Muscle of back (tissue), 13 donors: ENCODE measurements at places on chromosomes 1 and 21. TPM values are rescaled to one million over a fixed set of nuclear protein-coding genes. Genes with fewer than 3 reads are reported as not detected.
A peak's percentile ranks its signal among the peaks of the same experiment; 100 is the strongest.

AIRE gene
- polyA plus RNA-seq: 0.05 TPM

BTF3L4 gene
- 75.7 TPM for polyA plus RNA-seq

DNA sequence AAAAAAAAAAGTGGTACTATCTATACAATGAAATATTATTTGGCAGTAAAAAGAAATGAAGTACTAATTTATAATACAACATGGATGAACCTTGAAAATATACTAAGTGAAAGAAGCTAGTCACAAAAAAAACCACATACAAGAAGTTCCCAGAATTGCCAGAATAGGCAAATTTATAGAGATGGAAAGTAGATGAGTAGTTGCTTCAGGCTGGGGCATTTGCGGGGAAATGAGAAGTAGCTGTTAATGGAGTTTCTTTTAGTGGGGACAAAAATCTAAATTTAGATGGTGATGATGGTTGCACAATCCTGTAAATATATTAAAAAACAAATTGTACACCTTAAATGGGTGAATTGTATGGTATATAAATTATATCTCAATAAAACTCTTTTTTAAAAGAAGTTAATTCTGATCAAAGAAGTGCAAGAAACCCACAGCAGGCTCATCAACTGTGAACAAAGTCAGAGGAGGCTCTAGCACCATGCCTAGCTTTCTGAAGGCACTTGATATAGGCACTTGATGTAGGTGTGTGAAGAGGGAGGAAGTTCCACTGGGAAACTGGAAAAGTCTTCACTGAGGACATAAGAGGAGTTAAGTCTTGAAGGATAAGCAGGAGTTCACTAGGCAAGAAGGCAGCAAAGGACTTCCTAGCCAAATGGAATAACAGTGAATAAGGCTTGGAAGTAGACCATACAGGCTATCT, 52.5 kb downstream of the DMAP1 start:
- no peak for DNase-seq

PTAFR gene
- 1.5 TPM for polyA plus RNA-seq

VTCN1 gene
- polyA plus RNA-seq: 0.15 TPM

DNA sequence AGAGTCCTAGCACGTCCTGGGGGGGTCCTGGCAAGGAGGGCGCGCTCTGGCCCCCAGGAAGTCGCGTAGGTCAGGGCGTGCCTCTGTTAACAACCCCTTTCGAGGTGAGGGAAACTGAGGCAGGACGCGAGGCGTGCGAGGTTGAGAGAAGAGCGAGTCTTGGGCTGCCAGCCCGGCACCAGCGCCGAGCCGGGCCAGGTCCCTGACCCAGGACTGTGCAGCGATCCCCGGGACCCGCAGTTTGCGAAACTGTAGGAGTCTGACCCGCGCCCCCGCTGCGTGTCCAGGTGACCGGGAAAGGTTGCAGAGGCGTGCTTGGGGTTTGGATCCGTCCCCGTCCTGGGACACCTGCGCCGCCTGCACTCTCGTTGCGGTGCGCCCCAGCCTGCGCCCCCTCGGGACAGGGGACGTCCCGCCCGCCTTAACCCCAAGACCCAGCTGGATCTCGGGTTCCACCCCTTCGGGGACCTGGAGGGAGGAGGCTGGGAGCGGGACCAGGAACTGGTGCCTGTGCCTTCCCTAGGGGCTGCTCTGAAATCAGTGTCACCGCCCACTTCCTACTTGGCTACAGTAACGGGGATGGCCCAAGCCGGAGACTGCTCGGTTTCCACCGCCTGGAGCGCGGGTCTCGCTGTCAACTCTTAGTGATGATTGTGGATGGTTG, 493 bp downstream of the DISC1 start:
- peak; percentile 85 for DNase-seq

GRCh38 chr1:147891088-147891487, 11.5 kb upstream of the GJA8 start:
- DNase-seq: no peak

GRCh38 chr21:41478319-41479177, 29.4 kb downstream of the TMPRSS2 start:
- DNase-seq: no peak

GRCh38 chr1:155174324-155175280, 953 bp downstream of the TRIM46 start:
- no peak for DNase-seq

DNA sequence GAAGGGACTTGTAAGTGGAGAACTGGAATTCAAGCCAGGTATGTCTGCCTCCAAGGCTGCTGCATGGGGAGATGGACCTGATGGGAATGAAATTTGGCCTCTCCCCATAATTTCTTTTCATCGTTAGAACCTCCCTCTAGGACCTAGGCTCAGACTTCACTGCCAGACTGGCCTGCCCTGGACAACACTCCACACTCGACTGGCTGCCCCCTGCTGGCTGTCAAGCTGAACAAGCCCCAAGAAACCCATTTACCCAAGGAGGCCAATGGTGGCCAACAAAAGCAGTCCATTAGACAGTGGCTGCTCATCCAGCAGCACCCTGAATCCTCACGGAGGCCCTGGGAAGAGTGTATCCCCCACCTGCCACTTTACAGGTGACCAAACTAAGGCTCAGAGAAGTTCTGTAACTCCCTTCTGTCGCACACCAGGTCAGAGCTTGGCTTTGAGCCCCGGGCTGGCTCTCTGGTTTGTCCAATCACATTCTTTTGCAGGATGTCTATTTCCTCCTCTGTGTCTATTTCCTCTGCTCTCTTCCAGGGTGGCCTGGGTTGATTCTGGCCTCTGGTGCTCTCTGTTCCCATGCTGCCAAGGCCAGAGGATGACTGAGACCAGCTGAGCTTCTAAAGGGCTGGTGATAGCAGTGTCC, 3.8 kb downstream of the RNF186 start:
- no peak for DNase-seq

DNA sequence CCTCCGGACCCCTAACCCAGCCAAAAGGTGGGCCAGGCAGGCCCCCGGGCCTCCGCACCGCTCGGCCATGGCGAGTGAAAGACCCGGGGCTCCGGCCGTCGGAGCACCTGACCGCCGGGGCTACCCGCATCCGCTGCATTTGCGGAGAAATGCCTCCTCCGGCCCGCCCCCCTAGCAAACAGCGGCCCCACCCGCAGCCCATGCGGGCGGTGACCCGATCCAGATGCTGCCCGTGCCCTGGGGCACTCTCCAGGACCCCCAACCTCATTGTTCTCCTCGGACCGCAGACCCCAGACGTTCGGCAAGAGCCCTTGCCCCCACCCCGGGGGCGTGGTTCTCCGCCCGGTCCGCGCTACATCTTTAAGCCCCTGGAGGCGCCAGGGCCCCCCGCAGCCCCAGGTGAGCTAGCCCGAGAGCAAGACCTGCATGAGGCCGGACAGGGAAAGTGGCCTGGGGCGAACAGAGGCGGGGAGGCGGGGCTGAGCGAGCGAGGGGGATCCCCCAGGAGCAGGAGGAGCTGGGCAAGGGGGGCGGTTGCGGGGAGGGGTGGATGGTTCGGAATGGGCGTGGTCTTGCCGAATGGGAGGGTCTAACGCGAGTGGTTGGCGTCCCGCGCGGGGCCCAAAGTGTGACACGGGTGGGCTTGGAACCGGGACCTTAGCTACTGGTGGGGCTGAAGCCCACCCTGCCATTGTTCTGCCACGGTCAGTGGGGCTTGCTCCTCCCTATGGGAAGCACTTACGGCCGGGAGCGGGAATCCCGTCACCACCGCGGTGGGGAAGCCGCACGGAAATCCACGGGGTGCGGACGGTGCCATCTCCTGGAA, 6.3 kb upstream of the CRYBG2 start:
- no peak for DNase-seq

GRCh38 chr1:9874959-9875635, 35.0 kb downstream of the CTNNBIP1 start:
- DNase-seq: peak; percentile 81

SLAMF9 gene
- not detected for polyA plus RNA-seq

SFN gene
- 29.3 TPM for polyA plus RNA-seq

DNA sequence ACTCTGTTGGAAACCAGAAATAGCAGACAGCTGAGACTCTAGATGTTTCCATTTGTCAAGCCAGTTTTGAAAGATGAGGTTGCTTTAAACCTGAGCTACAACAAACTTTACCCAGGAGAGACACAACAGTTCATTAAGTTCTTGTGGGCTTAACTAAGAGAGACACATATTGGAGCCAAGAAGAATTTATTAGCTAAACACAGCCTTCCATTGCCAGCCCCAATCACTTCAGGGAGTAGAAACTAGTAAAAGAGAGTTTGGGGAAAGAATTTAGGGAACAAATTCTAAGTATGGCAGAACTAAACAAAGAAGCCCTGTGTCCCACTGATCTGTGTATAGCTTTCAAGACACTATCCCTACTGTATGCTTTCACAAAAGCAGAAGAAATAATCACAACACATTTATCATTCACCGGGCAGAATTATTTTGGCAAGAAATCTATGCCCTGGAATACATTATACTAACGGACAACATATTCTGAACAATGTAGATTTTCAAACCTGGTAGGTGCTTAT, 87.3 kb upstream of the KAZN start:
- no peak for DNase-seq

DNA sequence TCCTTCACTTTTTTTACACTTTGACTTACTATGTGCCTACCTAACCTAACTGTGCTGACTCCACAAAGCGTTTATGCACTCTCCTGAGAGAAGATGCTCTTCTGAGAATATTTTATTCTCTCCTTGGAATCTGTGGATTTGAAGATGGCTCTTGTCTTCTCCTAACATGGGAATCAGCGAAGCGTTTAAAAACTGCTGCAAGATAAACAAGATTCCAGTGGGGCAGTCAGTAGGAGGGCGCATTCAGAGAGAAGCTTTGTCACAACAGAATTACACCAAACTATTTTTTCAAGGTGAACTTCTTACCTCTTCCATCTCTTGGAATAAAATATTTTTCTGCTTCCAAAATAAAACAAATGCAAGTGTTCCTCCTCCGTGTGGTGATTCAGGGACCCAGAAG, 113.1 kb downstream of the FOXD2 start:
- no peak for DNase-seq

DNA sequence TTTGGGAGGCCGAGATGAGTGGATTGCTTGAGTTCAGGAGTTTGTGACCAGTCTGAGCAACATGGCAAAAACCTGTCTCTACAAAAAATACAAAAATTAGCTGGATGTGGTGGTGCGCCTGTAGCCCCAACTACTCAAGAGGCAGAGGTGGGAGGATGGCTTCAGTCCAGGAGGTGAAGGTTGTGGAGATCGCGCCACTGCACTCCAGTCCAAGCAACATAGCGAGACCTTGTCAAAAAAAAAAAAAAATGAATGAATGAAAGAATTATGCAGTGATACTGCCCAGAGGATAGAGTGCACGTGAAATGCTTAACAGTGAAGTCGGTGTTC, 429 bp upstream of the DPH2 start:
- no peak for DNase-seq

RUNX3 gene
- polyA plus RNA-seq: 2.9 TPM

AADACL4 gene
- polyA plus RNA-seq: not detected

DNA sequence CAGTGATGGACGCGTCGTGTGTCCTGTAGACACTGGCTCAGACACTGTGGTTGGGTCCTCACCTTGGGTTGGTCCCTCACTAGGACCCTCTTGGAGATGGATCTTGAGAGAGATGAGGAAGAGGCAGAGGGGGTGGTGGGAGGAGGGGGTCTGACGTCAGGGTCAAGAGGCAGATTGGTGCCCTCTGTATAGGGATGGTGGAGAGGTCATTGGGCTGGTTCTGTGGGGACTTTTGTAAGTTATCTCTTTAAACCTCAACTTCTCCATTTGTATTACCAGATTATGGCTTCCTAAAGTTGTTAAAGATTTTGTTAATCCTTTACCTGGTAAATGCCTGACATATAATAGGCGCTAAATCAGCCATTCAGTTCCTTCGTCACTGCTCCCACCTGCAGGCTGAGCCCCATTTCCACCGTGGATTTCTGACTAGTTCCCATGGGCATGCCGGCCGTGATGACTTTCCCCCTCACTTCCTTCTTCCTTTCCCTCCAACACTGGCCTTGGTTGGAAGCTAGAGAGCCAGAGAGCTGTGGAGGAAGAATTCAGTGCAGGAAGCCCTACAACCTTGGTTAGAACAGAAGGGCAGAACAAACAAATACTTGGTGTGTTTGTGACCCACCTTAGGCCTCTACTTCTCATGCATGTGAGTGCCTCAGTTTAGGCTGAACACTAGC, 8.6 kb downstream of the H6PD start:
- no peak for DNase-seq
